Stimulated activated CD4-positive, alpha-beta T cell treated with anti-CD3 and anti-CD28 coated beads, Interleukin-4, amount 100 ng/mL, for 24 hours (primary cell): ENCODE measurements at places on chromosomes 7 and 10.

GRCh38 chr7:12091231-12091630, 119.9 kb upstream of the TMEM106B start:
- DNase-seq: no peak

GRCh38 chr7:158403013-158403821, 184.4 kb downstream of the PTPRN2 start:
- no peak for DNase-seq

GRCh38 chr10:71772832-71773220, 494 bp downstream of the VSIR start:
- DNase-seq: no peak

- DNase-seq: no peak
Measured at GRCh38 chr7:22477876-22478450, 22.0 kb downstream of the STEAP1B start.

- no peak for DNase-seq
Measured at GRCh38 chr7:158705234-158705850, 738 bp upstream of the NCAPG2 start.

GRCh38 chr7:24578052-24578451, 4.8 kb downstream of the PALS2 start:
- DNase-seq: no peak

DNA sequence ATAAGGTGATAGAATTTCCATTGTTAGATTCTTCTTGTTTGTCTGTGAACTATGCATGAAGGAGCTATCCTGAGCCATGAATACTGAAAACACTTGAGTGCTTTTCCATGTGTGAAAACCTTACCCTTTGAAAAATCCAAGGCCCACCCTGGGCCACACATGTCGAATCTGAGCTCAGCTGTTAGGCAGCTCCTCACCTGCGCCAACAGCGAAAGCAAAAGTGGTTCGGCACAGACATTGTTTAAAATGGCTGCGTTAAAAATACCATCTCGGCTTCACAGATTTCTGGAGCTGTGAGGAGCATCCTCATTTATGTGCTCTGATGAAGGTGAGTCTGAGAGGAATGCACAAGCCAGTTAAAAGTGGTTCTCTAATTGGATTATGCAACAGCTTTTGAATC, 137.7 kb downstream of the NEUROD6 start:
- DNase-seq: no peak

DNA sequence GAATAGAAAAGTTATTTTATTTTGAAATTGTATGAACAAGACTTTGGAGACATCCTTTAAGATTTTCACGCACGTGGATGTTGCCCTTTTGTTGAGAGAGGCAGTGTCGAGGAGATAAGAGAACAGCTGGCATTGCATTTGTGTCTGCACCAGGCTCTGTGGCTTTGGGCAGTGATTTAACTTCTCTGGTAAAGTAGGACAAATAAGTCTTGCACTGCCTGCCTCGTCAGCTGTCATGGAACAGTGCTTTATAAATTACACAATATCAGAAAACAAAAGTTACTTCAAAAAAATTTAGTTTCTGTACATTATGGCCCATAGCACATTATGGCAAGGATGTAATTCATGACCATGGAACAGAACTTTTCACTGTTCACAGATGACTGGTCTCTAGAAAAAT, 20.1 kb downstream of the SNX10 start:
- no peak for DNase-seq

DNA sequence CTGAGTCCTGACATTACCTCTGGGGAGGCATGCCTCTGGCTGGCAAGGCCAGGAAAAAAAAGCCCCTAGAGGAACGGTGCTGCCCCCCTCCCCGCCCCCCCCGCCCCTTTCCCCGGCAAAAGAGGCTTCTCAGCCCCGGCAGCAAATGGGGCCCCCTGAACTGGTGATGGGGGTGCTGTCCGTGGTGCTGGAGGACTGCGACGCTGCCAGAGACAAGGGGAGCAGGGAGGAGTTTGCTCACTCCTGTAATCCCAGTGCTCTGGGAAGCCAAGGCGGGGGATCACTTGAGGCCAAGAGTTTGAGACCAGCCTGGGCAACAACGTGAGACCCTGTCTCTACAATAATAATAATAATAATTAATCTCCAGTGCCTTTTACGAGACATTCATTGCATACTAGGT, 23.7 kb downstream of the SRRM3 start:
- peak; percentile 16 for DNase-seq

- DNase-seq: no peak
Measured at GRCh38 chr7:151198945-151199848, 11.1 kb downstream of the H2BK1 start.

GRCh38 chr10:69409968-69410367, 6.8 kb downstream of the TACR2 start:
- no peak for DNase-seq

DNA sequence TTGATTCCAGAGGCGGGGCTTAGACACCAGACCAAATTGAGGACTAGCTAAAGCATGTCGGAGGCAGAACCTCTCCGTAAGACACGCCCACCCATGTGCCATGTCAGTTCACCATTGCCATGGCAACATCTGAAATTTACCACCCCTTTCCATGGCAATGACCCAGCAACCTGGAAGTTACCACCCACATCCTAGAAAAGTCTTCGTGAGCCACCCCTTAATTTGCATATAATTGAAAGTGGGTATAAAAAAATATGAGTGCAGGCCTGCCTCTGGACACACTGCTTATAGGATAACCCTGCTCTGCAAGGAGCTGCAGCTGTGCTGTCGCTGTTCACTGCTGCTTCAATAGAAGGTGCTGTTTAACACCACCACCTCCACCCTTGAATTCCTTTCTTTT, 28.0 kb downstream of the TMEM270 start:
- no peak for DNase-seq

DNA sequence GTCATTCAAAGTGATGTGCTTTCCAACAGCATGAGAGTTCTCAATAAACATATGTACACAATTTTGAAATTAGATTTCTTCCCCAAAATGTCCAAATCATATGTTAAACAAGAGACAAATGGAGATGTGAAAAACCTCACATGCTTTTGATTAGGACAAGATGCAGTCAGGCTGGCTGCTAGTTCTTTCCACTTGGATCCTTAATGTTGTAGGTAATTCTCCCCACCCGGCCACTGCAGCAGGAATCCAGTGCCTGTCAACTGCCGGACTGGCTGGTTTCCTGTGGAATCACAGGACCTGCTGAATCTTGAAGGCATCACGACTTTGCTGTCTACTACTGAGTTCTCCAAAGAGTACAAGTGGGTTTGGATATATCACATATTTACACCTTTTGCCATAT, 138.6 kb upstream of the AKR1E2 start:
- DNase-seq: no peak

- DNase-seq: no peak
Measured at GRCh38 chr7:20783125-20783699, 3.5 kb downstream of the SP8 start.

DNA sequence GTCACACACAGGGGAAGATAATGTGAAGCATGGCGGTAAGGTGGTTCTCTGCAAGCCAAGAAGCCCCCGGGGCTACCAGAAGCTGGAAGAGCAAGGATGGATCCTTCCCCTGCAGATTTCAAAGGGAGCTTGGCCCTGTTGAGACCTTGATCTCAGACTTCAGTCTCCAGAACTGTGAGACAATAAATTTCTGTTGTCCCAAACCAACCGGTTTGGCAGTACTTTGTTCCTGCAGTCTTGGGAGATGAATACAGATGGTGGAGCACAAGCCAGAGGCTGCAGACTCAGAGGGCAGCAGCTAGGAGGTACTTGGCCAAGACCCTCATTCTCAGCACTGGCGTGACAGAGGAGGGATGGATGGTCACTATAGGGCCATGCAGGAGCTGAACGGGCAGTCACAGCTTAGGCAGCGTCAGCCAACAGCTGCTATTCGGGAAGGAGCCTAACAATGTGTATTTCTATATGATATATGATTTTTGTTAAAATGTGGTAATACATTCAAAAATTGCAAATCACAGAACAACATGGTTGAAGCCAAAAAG, 387.3 kb downstream of the TNS3 start:
- no peak for DNase-seq

DNA sequence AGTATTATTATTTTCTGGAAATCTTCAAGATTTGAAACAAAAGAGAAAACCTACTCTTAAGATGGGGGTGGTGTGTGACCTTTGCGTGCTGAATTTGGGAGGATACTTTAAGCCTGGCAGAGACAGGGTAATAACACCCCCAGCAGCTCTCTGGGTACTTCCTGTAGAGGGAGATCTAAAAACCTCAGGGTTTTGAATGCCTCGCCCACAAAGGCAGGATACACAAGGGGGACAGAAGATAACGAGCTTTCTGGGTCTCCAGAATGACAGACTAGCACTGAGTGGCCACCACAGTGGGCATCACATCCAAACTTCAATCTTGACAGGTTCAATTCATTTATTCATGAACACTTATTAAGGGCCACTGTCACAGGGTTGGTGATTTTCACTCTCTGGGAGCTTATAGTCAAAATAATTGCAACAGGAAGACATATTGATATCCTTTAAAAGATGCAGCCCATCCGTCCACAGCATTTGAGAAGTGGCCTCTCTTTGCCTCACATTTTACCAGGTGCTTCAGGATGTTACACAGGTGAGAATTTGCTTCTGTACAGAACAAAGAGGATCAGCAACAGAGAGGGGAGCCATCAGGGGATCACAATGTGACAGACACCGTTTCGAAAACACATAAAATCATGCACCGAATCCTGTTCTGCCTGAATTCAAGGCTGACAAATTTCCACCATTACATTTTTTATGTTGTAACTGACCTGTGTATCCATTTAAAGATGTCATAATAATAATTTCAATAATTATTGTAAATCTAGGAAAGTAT, 14.3 kb downstream of the CPA1 start:
- no peak for DNase-seq

DNA sequence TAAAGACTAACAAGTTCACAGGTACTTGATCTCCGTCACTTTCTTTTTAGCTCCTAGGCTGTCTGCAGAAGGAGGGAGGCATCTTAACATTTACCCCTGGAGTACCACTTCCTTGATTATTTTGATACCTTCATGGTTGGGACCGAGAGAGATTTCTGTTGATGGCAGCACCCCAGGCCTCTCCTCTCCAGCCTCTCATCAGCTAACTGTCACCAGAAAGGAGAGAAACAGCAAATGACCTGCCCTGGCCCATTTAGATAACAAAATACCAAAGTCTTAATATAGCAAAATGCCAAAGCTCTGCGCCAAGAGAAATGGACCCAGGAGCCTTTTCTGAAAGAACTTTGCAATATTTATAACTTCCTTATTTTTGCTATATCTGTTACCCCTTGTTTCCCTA, 30.0 kb upstream of the KLHL7 start:
- DNase-seq: no peak

- no peak for DNase-seq
Measured at GRCh38 chr10:11335167-11335652, 276.2 kb downstream of the USP6NL start.

DNA sequence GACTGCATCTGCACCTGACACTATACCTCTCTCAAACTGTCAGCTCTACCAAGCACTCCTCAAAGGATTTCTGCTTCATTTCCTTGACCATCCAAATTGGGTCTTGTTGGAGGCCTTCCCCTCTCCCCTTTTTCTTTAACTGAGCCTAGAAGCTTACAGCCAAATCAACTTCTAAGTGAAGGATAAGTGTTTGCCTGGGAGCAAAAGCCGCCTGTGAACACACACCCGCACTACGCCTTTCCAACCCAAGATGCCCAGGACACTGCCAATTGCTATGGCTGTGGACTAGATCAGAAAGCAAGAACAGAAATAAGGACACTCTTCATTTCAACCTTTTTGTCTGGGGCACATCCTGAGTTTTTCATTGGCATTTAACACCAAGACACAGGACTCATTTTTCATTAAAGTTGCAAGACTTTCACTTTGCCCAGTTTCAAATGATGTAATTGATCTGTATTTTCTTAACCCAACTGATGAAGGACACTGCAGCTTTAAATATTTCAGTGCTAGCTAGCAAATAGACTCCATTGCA, 52.8 kb downstream of the CPEB3 start:
- DNase-seq: no peak

- peak; percentile 19 for DNase-seq
Measured at GRCh38 chr10:50310560-50311174, 59.4 kb upstream of the ASAH2 start.

DNA sequence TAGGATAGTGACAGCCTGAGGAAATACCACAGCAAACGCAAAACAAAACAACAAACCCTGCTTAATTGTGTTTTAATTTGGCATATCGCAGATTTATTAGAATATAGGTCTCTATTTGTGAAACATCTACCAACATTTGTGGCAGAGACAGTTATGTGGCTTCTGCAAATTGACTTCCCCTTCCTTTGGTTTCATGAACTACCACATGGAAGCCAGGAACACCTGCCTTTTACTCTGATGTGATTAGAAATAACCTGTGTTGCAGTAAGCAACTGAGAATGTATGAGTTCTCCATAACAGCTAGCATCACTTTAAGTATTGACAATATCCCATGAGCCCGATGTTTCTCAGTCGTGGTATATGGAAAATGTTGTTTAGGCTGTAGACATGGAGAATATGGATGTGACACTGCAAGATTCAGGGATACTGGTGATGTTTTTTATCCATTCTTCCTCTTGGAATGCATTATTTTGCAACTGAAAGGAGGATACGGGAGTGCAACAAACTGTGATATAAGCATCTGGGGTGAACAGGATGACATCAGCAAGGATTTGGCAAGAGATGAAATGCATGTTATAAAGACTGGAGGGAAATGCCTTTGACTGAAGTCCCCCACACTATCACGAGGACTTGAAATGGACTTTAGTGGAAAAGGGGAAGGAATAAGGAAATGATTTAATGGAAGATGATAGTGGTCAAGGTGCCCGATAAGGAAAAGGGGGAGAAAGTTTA, 95.9 kb downstream of the CUBN start:
- no peak for DNase-seq

GRCh38 chr7:87100326-87100725, 40.9 kb upstream of the ELAPOR2 start:
- no peak for DNase-seq

- no peak for DNase-seq
Measured at GRCh38 chr7:98126311-98127142, 19.9 kb downstream of the LMTK2 start.

DNA sequence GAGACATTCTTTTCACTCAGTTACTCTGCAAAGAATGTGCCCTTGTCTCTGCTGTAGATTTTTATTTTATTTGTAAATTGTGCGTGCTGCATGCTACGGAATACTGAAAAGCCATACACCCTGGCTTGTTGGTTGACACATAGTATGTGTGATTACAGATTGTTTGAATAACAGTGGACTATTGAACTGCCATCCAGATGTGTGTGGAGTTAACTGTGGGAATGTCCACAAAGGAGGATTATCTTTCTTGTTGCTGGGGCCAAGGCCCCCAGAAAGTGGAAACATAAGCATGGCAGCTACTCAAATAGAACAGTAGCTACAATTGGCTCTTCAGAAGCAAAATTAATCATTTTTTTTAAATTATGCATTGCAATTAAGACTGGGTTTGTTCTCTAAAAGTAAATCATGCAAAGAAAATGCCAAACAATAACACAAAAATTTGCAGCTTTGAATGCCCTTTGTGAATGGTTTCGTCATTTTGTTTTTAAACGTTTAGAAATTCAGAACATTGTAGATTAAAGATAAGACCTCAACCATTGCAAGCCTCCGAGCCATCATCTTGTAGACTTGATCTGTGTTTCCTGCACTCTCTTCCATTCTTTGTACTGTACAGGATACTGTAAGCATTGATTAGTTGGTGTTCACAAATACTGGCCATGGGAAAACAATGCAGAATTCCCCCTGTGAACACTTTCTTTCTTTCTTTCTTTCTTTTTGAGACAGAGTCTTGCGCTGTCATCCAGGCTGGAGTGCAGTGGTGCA, 210.3 kb upstream of the TCF7L2 start:
- DNase-seq: no peak

- DNase-seq: no peak
Measured at GRCh38 chr7:21134631-21135030, 293.3 kb upstream of the SP4 start.
